ENCODE measurements at places on chromosomes 7 and 10.

GRCh38 chr10:103620352-103620740, 126.8 kb downstream of the NEURL1 start:
- DNase-seq: no peak

- DNase-seq: no peak
These were observed 21.7 kb downstream of the RNF32 start for GRCh38 chr7:156662277-156662676.

- DNase-seq: no peak
These were observed 8.8 kb downstream of the CYREN start for GRCh38 chr7:135161669-135162068.

- DNase-seq: no peak
These were observed 28.2 kb downstream of the IL15RA start for GRCh38 chr10:5949009-5949759.

GRCh38 chr7:23238983-23239652, 7.5 kb upstream of the GPNMB start:
- no peak for DNase-seq

- no peak for DNase-seq
These were observed 195.2 kb upstream of the KCND2 start for GRCh38 chr7:120077777-120078176.
